Endothelial cell (in vitro differentiated cells): ENCODE measurements at places on chromosomes 3 and 15. TPM values are rescaled to one million over a fixed set of nuclear protein-coding genes. Genes with fewer than 3 reads are reported as not detected.

Gene TOPAZ1
- not detected for total RNA-seq

Gene CCR9
- total RNA-seq, result not detected

Gene IRAK2
- total RNA-seq, result 1.1 TPM

Gene CCDC54
- not detected for total RNA-seq

DNA sequence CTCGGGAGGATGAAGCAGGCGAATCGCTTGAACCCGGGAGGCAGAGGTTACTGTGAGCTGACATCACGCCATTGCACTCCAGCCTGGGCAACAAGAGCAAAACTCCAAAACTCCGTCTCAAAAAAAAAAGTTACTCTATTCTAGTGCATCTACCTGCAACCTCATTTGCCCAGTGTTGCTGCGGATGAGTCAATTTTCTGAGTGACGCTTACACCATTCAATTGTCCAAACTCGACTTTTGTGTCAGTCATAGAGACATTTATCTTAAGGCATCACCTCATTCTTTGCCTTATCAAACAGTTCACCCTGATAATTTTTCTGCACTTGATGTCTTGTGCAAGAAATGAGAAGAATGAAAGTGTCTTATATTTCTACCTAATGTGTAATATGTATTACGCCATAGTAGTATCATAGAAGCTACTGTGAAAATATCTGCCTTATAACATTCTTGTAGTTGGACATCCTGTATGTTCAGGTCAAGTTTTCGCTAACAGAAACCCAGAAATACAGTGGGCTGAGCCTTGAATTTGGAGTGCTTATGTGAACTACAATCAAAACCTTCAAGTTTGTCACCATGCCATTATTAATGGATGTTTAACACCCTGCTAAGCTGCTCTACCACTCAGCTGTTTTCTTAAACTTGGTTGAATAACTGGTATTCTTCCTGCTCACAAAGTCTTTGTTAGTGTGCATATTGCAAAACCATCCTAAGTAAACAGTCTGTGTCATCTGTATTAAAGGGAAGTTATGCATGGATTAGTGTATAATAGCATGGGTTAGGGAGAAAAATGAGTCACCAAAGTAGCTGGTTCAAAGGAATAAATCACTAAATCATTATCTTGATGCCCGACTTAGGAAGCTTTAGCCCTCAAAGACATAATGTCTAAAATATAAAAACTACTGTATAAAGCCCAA lies 531.0 kb upstream of the NR2F2 start:
- no peaks in the 10 kb centered on the region for H3K36me3 ChIP-seq
- no peak for DNase-seq
- H3K4me1 ChIP-seq, result peaks cover 3% of the 10 kb centered on the region
- H3K4me3 ChIP-seq, result no peak overlapping the region

GRCh38 chr3:128518587-128519490 lies 25.8 kb upstream of the GATA2 start:
- DNase-seq, result no peak
- H3K36me3 ChIP-seq, result no peaks in the 10 kb centered on the region
- no peak overlapping the region for H3K27ac ChIP-seq
- H3K4me3 ChIP-seq, result no peak overlapping the region

GRCh38 chr15:85745525-85746150 lies 49.1 kb downstream of the KLHL25 start:
- H3K4me1 ChIP-seq, result peaks cover 25% of the 10 kb centered on the region
- DNase-seq, result no peak
- no peak overlapping the region for H3K4me3 ChIP-seq
- H3K27ac ChIP-seq, result no peak overlapping the region
- peaks cover 38% of the 10 kb centered on the region for H3K27me3 ChIP-seq
- peaks cover 66% of the 10 kb centered on the region for H3K36me3 ChIP-seq

DNA sequence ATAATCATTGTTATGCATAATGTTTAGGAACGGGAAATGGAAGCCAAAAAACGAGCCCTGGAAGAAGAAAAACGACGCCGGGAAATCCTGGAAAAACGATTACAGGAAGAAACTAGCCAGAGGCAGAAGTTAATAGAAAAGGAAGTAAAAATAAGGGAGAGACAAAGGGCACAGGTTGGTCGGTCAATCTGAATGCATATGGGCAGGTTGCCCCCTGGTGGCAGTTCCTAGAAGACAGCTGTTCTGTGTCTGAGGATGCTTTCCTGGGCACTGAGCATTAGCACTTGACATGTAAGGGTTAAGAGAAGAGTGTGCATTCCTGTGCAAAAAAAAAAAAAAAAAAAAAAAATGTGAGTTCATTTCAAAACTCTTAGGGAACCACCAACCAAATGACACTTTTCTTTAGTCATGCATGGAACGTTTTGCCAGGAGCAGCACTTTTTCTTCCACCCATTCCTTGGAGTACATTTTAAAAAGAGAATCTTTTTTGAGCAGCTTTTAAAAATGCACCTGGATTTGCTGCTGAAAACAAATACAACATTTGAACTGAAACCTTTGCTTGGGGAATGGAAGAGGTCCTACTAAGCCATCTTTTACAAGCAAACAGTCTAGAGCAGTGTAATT lies 11.1 kb upstream of the ABHD10 start:
- peak overlapping the region; percentile 77 for H3K27ac ChIP-seq
- DNase-seq, result peak; percentile 86
- H3K36me3 ChIP-seq, result peaks cover 8% of the 10 kb centered on the region
- H3K4me1 ChIP-seq, result peaks cover 22% of the 10 kb centered on the region
- H3K27me3 ChIP-seq, result no peaks in the 10 kb centered on the region
- peak overlapping the region; percentile 5 for H3K4me3 ChIP-seq

DNA sequence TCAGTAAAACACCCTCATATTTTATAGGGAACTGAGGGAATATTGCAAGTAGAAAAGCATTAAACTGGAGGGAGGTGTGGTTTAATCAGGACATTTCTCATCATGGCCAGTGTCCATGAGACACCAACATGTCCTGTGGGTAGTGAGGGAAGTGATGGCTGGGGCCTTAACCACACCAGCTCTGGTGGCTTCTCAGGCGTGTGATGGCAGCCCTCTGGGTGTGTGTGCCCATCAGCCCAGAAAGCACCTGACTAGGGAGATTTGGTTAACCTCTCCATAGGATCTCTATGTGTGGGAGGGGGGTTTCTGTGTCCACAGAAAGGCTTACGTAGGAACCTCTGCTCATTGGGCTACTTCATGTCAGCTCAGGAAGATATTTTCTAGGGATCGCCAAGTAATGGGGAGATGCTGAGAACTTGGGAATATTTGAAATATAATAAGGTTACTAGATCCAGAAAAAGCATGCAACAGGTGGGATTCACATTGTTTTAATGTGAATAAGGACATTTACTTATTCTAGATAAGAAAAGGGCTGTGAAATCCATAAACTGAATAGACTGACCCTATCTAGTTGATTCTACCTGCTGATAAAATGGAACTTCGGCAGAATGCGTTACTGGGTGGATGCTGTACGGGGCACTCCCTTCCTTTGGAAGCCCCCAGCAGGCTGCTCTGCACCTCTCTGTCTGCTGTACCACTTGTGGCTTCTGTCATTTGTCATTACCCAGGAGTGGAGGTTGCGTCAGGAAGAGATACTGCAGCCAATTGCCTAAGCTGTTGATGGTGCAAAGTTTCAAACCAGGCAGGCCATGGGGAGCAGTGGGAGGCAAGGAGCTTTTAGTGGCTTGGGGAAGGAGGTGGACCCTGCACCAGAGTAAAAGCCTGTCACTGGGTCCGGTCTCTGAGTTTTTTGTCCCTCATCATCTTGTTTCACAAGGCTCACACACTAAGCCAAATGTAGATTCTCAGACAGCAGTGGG lies 21.5 kb downstream of the PDHB start:
- DNase-seq, result no peak
- H3K4me1 ChIP-seq, result peaks cover 32% of the 10 kb centered on the region
- H3K27me3 ChIP-seq, result no peaks in the 10 kb centered on the region
- no peak overlapping the region for H3K4me3 ChIP-seq
- H3K36me3 ChIP-seq, result peaks cover 26% of the 10 kb centered on the region
- H3K27ac ChIP-seq, result no peak overlapping the region

GRCh38 chr15:62125773-62126172 lies 39.3 kb downstream of the C2CD4B start:
- no peak overlapping the region for H3K27ac ChIP-seq
- no peak overlapping the region for H3K4me3 ChIP-seq
- no peak for DNase-seq

- no peak overlapping the region for H3K4me3 ChIP-seq
- peaks cover 5% of the 10 kb centered on the region for H3K4me1 ChIP-seq
- peaks cover 3% of the 10 kb centered on the region for H3K27me3 ChIP-seq
- no peaks in the 10 kb centered on the region for H3K36me3 ChIP-seq
These were observed 16.0 kb downstream of the SLC22A14 start for GRCh38 chr3:38297947-38298711.

GRCh38 chr3:122691195-122691594 lies 10.6 kb downstream of the PARP14 start:
- no peak for DNase-seq
- peaks cover 20% of the 10 kb centered on the region for H3K36me3 ChIP-seq
- no peaks in the 10 kb centered on the region for H3K4me1 ChIP-seq
- H3K27me3 ChIP-seq, result peaks cover 2% of the 10 kb centered on the region
- no peak overlapping the region for H3K4me3 ChIP-seq
